ENCODE measurements at places on chromosomes 13 and 19.

GRCh38 chr13:51526202-51526601 lies 58.1 kb upstream of the WDFY2 start:
- no peaks in the 10 kb centered on the region for H3K27me3 ChIP-seq
- H3K4me3 ChIP-seq: no peak overlapping the region
- H3K4me1 ChIP-seq: peaks cover 15% of the 10 kb centered on the region
- no peaks in the 10 kb centered on the region for H3K36me3 ChIP-seq
- DNase-seq: no peak

DNA sequence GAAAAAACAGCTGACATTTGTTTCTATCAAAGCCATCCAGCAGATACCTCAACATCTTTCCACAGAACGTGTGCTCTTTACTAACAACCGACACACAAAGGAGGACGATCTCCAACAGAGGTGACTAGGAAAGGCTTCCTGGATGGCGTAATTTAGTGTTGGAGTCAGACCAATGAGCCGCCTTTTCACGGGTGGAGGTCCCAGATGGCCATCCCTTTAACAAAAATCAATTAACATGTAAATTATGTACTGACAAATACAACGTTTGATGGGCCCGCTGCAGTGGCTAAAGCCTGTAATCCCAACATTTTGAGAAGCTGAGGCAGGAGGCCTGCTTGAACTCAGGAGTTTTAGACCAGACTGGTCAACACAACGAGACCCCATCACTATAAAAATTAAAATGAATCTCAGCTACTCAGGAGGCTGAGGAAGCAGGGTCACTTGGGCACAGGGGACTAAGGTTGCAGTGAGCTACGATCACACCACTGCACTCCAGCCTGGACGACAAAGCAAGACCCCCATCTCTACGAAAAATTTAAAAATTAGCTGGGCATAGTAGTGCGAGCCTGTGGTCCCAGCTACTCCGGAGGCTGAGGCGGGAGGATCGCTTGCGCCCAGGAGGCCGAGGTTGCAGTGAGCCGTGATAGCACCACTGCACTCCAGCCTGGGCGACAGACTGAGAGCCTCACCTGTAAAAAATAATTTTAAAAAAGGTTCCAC lies 1.2 kb upstream of the DPY19L3 start:
- no peaks in the 10 kb centered on the region for H3K27me3 ChIP-seq
- peaks cover under 1% of the 10 kb centered on the region for H3K36me3 ChIP-seq
- H3K27ac ChIP-seq: peak overlapping the region; percentile 96
- no peak for DNase-seq
- peak overlapping the region; percentile 82 for H3K4me3 ChIP-seq

GRCh38 chr13:51659276-51660127 lies 75.2 kb downstream of the WDFY2 start:
- DNase-seq: no peak
- peaks cover 5% of the 10 kb centered on the region for H3K4me1 ChIP-seq
- no peaks in the 10 kb centered on the region for H3K27me3 ChIP-seq
- no peaks in the 10 kb centered on the region for H3K36me3 ChIP-seq
- H3K4me3 ChIP-seq: no peak overlapping the region

DNA sequence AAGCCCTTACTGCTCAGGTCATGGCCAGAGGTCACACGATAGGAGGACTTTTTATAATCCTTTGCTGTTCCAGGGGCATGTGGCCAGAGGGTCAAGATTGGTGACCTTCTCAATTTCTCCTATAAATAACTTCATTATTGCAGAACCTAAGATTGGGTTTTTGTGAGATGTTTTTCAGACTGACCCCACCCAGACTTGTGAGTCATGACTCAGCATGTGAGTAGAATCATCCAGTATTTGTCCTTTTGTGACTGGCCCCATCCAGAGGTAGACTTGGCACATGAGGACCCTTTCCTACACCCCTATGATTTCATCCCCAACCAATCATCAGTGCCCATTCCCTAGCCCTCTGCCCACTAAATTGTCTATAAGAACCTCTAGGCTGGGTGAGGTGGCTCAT lies 84.5 kb upstream of the ABCC4 start:
- no peaks in the 10 kb centered on the region for H3K4me1 ChIP-seq
- no peak for DNase-seq
- H3K27me3 ChIP-seq: peaks cover 14% of the 10 kb centered on the region

DNA sequence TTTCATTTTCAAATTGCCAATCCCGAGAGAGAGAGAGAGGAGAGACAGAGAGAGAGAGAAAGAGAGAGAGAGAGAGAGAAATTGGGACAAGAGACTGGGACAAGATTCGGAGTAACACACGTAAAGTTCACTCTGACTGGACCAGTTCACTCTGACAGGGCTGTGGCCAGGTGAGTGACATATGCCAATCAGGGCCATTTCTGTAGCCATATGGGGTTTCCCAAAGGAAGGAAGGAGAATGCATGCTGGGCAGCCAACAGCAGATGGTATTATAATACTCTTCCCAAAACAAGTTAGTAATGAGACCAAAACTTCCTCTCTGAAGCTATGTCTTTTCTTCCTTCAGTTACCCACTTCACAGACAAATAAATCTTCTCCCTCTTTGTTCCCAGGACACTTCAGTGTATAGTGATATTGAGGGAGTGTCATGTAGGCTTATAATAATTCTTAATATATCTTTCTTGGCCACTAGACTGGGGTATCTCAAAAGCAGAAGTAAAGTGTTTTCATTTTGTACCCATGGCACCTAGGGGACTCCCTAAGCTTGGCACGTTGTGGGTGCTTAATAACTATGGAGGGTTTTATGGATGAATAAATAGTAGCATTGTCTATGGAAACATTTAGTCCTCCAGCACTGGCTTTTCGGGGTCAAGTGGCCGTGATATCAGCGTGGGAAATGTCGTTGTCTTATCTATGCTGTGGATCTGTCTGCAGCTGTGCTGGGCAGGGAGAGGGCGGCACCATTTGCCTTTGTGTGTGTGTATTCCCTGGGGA lies 51.6 kb downstream of the SERP2 start:
- no peak for DNase-seq
- peaks cover 9% of the 10 kb centered on the region for H3K27me3 ChIP-seq
- H3K4me3 ChIP-seq: no peak overlapping the region
- no peaks in the 10 kb centered on the region for H3K4me1 ChIP-seq
- H3K27ac ChIP-seq: no peak overlapping the region

GRCh38 chr19:782878-783668 lies 14.2 kb upstream of the PTBP1 start:
- DNase-seq: no peak
- peak overlapping the region; percentile 12 for H3K27ac ChIP-seq
- peaks cover 19% of the 10 kb centered on the region for H3K4me1 ChIP-seq
- H3K4me3 ChIP-seq: no peak overlapping the region
- H3K27me3 ChIP-seq: no peaks in the 10 kb centered on the region

DNA sequence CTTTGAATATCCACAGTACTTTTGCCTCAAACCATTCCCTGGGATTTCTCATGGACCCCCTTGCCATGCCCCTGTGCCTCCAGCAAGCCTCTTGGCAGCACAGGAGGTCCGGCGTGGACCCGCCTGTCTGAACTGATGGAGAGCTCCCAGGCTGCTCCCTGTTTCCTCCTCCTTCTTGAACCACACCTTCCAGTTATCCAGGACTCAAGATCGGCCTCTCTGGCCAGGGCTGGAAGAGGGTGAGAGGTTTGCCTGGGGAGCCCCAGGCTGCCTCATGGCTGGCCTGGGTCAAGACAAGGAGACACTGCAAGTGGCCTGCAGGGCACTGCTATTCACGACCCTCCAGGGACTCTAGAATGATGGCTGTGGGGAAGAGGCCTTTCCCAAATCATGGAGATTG lies 93.6 kb upstream of the WASF3 start:
- H3K4me1 ChIP-seq: peaks cover 4% of the 10 kb centered on the region
- DNase-seq: no peak
- peaks cover 5% of the 10 kb centered on the region for H3K27me3 ChIP-seq
- no peak overlapping the region for H3K27ac ChIP-seq
- H3K36me3 ChIP-seq: no peaks in the 10 kb centered on the region
- H3K4me3 ChIP-seq: no peak overlapping the region

GRCh38 chr19:16023146-16023915 lies 53.0 kb upstream of the TPM4 start:
- H3K4me3 ChIP-seq: no peak overlapping the region
- no peak overlapping the region for H3K27ac ChIP-seq
- no peaks in the 10 kb centered on the region for H3K4me1 ChIP-seq
- H3K27me3 ChIP-seq: peaks cover 8% of the 10 kb centered on the region
- DNase-seq: no peak

- peak overlapping the region; percentile 99 for H3K27ac ChIP-seq
- H3K4me3 ChIP-seq: no peak overlapping the region
- no peaks in the 10 kb centered on the region for H3K36me3 ChIP-seq
- peaks cover 28% of the 10 kb centered on the region for H3K4me1 ChIP-seq
- H3K27me3 ChIP-seq: no peaks in the 10 kb centered on the region
Measured at GRCh38 chr13:101455863-101456262, 3.4 kb downstream of the ITGBL1 start.

GRCh38 chr13:21240586-21240985 lies 64.1 kb downstream of the MRPL57 start:
- no peak overlapping the region for H3K27ac ChIP-seq
- no peaks in the 10 kb centered on the region for H3K36me3 ChIP-seq
- DNase-seq: peak; percentile 58
- H3K4me1 ChIP-seq: no peaks in the 10 kb centered on the region

DNA sequence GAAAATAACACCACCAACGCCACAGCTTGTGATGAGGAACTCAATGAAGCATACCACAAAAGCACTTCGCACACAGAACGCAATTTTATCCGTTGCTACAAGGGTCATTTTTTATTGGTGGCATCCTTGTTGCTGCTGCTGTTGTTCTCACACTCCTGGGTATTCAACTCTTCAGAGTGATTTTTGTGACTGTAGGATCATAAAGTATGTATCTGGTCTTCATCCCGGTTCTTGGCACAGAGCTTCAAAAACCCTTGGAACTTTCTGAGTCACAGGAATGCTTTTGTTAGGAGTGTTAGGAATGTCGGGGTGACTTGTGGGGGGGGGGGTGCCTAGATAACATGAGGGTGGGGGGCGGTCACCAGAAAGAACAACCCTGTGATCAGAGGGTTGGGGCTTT lies 108.4 kb downstream of the ZNF557 start:
- DNase-seq: peak; percentile 50
- H3K27ac ChIP-seq: no peak overlapping the region
- no peaks in the 10 kb centered on the region for H3K36me3 ChIP-seq
- no peaks in the 10 kb centered on the region for H3K27me3 ChIP-seq

GRCh38 chr13:51783428-51784094 lies 20.4 kb downstream of the DHRS12 start:
- H3K4me3 ChIP-seq: no peak overlapping the region
- DNase-seq: no peak
- peaks cover 14% of the 10 kb centered on the region for H3K4me1 ChIP-seq
- no peaks in the 10 kb centered on the region for H3K36me3 ChIP-seq
- H3K27ac ChIP-seq: no peak overlapping the region

GRCh38 chr13:31046711-31047279 lies 114.3 kb downstream of the TEX26 start:
- H3K27me3 ChIP-seq: no peaks in the 10 kb centered on the region
- no peak overlapping the region for H3K4me3 ChIP-seq
- H3K27ac ChIP-seq: peak overlapping the region; percentile 70
- H3K36me3 ChIP-seq: no peaks in the 10 kb centered on the region

GRCh38 chr13:87941226-87941625 lies 270.1 kb downstream of the SLITRK5 start:
- H3K4me3 ChIP-seq: no peak overlapping the region
- H3K27ac ChIP-seq: no peak overlapping the region
- no peaks in the 10 kb centered on the region for H3K4me1 ChIP-seq
- H3K27me3 ChIP-seq: no peaks in the 10 kb centered on the region
- H3K36me3 ChIP-seq: no peaks in the 10 kb centered on the region

DNA sequence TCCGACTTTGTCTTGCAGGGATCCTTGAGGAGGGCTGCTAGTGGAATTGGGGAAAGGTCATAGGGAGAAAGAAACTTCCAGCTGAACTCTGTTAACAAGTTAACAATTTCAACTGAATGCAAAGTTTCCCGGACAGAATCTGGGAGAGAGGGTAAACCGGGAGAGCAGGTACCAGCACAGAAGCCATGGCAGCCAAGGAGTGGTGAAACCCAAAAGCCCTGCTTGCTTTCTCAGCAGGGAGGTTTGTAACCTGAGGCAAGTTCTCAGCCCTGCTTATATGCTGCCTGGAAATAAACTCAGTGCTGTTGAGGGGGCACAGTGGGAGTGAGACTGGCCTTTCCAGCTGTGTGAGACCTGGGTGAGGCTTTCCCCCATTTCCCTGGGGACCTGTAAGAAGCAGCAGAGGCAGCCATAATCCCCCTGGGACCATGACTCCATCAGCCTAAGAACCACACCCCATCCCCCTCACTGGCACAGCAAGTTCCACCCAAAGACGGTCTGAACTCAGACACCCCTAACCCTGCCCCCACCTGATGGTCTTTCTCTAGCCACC lies 84.0 kb downstream of the SUCLA2 start:
- 0 out of 2 replicates have a peak, but pooled peaks cover 2% of the 10 kb centered on the region for H3K27me3 ChIP-seq
- H3K4me1 ChIP-seq: no peaks in the 10 kb centered on the region
- no peak for DNase-seq
- no peak overlapping the region for H3K4me3 ChIP-seq
- no peaks in the 10 kb centered on the region for H3K36me3 ChIP-seq
- H3K27ac ChIP-seq: no peak overlapping the region

- H3K27me3 ChIP-seq: peaks cover 13% of the 10 kb centered on the region
- no peaks in the 10 kb centered on the region for H3K36me3 ChIP-seq
- H3K27ac ChIP-seq: no peak overlapping the region
- H3K4me1 ChIP-seq: no peaks in the 10 kb centered on the region
- DNase-seq: no peak
Measured at GRCh38 chr19:33311326-33311682, 9.0 kb upstream of the CEBPA start.

DNA sequence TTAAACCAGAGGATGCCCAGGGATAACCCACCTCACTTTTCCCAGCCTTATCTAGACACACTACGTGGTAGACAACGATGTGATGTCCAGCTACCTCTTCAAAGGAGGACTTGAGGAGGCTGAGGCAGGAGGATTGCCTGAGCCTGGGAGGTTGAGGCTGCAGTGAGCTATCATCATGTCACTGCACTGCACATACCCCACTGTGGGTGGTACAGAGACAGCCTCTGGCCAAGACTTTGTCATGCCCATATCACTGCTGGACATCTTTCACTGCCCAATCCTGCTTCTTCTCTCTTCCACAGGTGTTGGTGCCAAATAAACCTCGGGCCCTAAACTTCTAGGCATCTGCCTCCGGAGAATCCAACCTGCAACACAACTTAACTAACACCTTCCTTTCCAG lies 85.8 kb downstream of the FAM216B start:
- H3K27ac ChIP-seq: no peak overlapping the region
- DNase-seq: no peak
- H3K27me3 ChIP-seq: peaks cover 2% of the 10 kb centered on the region
- no peaks in the 10 kb centered on the region for H3K4me1 ChIP-seq

DNA sequence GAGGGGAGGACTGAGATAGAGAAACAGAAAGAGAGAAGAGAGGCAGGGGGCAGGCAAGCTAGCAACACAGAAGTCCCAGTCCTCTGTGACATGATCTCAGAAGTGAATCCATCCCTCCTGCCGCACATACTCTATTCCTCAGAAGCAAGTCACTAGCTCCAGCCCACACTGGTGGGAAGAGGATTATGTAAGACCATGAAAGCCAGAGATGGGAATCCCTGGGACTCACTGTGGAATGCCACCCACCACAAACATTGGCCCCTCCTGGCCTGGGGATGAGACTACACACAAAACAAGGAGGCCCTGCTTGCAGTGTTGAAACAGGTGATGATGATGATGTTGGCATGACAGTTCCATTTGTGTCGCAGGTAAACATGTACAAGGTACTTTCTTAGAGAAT lies 419.9 kb downstream of the IRS2 start:
- H3K36me3 ChIP-seq: no peaks in the 10 kb centered on the region
- H3K27ac ChIP-seq: no peak overlapping the region
- H3K27me3 ChIP-seq: no peaks in the 10 kb centered on the region
- H3K4me3 ChIP-seq: no peak overlapping the region
